ENCODE measurements at places on chromosomes 12 and 14.

DNA sequence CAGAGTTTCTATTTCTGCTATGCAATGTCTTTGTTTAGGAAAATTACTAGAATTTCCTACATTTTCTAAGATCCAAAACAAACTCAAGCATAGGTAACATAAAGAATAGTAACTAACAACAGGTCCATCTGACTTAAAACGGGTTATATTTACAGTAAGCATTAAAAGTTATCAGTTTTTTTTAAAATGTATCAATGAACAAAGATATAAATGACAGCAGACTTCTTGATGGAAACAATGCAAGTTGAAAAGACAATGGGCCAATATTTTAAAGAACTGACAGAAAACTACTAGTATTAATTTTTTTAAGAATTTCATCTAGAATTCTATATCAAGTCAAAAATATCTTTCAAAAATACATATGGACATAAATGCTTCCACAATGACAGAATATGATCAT lies 367.1 kb upstream of the MGAT4C start:
- DNase-seq = no peak

DNA sequence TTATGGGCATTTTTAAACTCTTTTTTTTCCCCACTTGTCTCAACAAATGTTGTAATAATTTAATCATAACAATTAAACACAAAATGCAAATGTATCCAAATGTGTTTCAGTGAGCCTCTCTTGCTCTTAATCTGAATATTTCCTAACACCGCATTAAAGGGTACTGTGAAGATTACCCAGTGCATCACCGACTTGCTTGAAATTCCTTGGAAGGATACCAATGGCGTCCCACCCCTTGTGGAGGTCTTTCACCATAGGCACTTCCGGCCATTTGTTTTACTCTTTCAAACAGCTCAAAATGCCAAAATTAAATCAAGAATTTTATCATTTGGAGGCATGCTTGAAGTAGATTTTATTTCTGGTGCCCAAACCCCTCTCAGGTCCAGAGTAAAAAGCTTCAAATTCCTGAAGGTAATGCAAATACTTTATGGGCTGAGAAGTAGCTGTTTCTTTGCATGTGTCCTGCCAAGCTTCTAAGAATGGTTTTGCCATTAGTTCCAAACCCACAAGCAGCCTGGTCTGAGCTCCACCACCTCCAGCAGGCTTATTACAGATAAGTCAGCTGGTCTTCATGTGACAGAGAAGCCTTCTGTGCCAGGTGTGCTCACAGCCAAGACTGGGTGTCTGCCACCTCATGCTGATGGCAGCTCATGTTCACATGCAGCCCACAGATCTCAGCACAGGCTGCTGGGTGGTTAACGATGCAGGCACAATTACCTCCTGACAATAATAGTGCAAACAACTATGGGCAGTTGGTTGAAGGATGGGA lies 16.4 kb upstream of the NUDT4 start:
- DNase-seq = no peak

- DNase-seq = no peak
Observed at GRCh38 chr12:131347345-131347714, 363.6 kb upstream of the SFSWAP start.

- no peak for DNase-seq
Observed at GRCh38 chr12:129657179-129657578, 246.6 kb downstream of the TMEM132D start.

DNA sequence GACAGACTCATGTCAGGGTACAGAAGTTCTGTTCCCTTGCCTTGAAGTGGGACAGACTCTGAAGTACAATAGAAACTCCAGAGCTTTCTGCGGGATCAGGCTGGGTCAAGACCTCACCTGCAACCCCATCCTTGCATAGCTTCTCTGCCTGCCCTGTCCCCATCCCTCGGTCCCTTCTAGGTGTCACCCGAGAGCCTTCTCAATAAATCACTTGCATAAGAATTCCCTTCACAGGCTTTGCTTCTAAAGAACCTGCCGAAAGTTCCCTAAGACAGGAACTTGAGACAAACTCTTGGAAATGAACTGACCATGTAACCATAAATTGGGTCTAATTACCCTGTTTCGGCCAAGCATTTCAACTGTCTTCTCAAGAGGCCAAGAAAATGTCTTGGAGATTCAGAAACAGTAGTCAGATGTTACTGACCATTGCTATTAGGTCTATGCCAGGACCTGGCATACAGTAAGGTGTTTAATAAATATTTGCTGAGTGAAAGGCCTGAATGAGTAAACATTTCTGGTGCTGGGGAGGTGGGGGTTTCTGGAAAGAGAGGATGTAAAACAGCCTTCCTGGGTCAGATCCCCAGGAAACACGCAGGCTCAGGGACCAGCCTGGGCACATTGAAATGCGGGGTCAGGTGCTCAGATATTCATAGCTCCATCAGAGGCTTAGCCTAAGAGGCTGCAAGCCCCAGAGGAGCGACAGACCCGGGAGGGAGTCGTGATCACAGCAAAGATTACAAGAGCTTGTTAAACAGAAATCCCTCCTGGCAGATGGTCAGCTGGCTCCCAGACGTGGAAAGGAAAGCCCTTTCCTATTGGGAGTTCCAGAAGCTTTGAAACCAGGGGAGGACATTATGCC lies 226.2 kb upstream of the LHX5 start:
- no peak for DNase-seq

DNA sequence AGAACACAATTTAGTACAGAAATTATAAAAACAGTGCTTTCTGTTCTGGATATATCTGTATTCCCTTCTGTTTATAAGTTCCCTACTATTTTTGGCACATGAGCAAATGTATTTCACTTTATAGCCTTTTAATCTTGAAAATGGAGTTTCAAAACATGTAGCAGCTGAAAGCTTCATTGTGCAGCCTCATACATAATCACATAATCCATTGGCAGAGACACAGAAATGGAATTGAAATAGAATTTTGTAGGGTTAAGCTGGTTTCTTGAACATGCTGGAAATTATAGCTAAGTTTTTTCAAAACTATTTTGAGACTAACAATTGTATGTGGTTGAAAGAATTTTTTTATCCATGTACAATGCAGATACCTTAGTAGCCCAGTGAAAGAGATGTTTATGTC lies 614.3 kb upstream of the MDGA2 start:
- no peak for DNase-seq

DNA sequence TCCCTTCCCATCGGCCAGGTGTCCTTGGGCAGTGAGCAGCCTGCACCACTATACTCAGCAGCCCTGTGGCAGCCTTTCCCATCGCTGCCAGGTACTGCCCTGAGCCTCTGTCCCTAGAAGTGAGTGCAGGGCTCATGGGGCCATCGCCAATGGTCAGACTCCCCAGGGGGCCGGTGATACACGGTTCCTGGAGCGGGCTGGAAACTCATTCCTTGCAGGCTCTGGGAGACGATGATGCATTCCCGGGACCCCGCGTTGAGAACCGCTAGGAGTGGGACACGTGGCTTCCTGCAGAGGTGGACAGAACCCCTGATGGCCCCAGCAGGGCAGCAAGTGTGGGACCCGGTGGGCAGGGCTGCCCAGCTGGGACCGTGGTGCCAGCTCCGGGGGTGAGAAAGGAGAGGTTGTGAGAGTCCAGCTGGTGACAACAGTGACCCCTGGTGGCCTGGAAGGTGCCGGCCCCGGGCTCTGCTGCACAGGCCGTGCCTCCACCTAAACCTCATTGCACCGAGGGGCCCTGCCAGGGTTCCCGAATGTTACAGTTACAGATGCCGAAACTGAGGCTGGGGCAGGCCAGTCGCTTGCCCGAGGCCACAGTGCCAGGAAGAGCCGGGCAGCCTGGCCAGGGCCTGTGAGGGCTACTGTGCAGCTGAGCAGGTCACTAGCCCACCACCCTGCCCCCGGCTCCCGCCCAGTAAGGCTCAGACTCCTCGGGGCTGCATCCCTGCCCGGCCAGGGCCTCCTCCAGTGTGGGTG lies 33.8 kb downstream of the FBRSL1 start:
- DNase-seq = peak; percentile 42

DNA sequence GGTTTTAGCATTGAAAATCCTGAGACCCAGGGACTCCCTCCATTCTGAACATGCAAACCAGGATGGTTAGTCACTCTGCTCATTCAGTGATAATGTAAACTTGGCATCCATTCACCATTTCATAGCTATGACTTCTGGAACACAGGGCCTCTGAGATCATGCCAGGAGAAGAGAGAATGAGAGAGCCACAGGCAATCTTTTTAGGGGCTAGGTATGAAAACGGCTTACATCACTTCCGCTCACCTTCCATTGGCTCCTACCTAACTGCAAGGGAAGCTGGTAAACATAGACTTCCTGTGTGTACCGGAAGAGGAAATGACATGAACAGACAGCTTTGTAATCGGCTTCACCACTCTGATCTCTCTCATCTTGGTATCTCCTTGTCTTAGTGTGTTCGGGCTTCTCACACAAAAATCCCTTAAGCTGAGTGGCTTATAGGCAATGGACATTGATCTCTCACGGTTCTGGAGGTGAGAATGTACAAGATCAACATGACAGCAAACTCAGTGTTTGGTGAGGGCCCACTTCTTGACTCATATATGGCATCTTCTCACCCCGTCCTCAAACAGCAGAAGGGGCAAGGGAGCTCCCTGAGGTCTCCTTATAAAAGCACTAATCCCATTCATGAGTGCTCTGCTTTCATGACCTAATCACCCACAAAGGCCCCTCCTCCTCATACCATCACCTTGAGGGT lies 465.9 kb upstream of the TBX3 start:
- DNase-seq = no peak

- no peak for DNase-seq
Observed at GRCh38 chr12:111451232-111451631, 45.5 kb downstream of the SH2B3 start.

DNA sequence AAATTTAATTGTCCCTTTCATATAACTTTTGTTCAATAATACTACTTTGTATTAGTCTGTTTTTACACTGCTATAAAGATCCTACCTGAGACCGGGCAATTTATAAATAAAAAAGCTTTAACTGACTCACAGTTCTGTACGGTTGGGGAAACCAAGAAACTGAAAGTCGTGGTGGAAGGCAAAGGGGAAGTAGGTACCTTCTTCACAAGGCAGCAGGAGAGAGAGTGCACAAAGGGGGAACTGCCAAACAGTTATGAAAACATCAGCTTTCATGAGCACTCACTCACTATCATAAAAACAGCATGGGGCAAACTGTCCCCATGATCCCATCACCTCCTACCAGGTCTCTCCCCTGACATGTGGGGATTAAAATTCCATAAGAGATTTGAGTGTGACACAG lies 1069.0 kb downstream of the FSCB start:
- no peak for DNase-seq

GRCh38 chr12:77882709-77883108 lies 52.0 kb downstream of the NAV3 start:
- DNase-seq = no peak

All from stimulated activated CD8-positive, alpha-beta memory T cell treated with anti-CD3 and anti-CD28 coated beads, Interleukin-4, amount 100 ng/mL, for 1 hour (primary cell).